Activated CD4-positive, alpha-beta T cell treated with anti-CD3 and anti-CD28 coated beads, Interleukin-2, amount 10 ng/mL, durations not matched to agents 7 days and 5 days (primary cell): ENCODE measurements at places on chromosomes 1 and 21.

DNA sequence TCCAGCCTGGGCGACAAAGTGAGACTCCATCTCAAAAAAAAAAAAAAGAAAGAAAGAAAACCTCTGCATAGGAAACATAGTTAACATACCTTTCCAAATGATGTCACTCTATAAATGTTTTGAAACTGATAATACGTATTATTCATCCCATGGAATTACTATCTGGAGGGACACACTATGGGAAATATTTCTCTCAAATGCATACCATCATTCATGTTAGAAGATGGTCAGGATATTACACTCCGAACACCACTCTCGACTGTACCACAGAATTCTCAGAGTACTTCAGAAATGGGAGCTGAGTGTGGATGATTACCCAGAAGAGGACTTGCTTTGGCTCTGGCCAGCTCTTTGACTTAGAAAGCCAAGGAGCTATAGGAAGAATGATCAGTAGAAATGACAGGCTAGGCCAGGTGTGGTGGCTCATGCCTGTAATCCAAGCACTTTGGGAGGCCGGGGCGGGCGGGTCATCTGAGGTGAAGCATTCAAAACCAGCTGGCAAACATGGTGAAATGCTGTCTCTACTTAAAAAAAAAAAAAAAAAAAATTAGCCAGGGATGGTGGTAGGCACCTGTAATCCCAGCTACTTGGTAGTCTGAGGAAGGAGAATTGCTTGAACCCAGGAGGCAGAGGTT lies 5.2 kb upstream of the LIN28A start:
- DNase-seq = no peak

DNA sequence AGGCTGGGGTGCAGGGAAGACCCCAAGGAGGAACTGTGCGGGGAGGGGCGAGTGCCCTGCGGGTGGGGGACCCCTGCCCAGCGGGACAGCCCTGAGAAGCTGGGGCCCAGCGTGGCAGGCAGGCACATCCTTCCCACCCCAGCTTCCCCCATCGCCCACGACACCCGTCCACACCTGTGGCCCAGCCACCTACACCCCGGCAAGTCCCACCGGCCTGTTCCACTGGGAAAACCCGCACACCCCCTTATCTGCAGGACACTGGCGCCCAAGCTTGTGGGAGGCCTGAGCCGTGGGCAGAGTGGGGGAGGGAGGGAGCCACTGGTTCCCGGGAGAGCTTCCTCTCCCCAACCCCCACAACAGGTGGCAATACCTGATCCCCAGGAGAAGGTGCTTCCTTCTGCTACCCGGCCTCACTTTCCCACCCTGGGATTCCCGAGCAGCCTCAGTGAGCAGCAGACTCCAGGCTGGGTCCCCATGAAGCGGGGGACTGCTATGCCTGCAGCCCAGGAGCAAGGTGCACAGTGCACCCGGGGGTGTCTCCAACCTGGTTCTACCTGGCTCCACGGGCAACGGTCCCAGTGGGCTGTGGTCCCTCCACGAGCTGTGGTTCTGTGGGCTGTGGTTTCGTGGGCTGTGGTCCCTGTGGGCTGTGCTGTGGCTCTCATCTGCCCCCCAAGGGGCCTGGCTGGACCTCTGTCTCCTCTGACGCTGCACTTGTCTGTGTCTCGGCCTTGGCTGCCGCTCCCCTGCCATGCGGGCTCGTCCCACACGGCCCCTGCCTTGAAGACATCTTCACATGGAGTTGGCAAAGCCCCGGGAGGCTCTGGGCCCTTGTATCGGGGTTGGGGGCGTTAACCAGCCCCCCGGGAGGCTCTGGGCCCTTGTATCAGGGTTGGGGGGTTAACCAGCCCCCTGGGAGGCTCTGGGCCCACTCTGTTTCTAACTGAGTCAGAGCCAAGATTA lies 37.8 kb upstream of the POFUT2 start:
- DNase-seq = no peak

GRCh38 chr1:210446479-210446878 lies 117.8 kb downstream of the HHAT start:
- DNase-seq = peak; percentile 81

DNA sequence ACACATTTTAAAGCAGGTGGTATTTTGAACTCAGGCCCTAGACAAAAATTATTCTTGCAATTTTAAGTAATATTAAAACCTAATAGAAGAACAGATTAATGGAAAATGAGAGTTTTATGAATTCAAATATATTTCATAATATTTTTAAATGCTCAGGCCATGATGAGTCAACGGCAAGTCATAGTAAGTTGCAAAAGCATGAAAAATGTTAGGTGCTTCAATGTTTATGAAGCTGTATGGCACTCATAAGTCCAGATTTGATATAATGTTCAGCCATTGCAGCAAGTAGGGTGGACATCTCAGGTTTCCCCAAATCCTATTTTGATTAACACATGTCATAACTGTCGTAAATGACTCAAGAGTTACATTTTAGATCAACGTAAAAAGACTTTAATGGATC lies 112.6 kb downstream of the GRIK1 start:
- no peak for DNase-seq

DNA sequence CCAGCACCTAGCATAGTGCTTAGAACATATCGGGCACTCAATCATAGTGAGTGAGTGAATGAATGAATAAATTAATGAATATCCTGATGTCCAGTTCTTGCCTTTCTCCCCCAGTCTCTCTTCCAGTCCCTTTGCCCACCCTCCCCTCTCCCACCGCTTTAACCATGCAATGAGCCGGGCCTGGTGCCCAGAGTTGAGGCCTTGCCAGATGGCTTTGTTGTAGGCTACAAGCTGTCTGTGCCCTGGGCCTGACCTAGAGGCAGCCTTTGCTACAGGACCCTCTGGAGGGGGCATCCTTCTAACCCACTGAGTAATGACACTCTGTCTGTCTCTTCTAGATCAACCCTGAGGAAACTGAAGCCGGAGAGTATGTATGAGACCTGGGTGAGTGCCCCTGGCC lies 6.9 kb downstream of the CASQ1 start:
- no peak for DNase-seq

DNA sequence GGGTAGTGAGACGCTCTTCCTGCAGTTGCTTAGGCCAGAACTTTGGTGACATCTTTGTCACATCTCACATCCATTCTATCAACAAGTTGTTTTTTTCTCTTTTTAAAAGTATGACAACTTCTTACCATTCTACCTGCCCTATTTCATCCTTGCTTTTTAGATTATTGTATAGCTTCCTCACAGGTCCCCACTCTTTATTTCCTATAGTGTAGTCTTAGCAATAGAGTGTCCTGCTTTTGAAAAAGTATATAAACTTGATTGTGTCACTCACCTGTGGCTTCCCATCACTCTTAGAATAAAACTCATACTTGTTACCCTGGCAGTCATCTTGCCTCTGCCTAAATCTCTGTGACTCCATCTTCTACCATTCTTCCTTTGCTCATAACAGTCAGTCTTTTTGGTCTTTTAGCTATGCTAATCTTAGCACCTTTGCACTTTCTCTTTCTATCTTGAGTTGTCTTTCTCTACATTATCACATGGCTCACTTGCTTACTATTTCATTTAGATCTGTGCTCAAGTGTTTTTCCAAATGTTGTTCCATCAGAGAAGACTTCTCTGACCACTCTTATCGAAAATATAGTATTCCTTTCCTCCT lies 9.5 kb downstream of the CDC73 start:
- no peak for DNase-seq

GRCh38 chr1:53495633-53496345 lies 36.6 kb downstream of the DMRTB1 start:
- DNase-seq = no peak

DNA sequence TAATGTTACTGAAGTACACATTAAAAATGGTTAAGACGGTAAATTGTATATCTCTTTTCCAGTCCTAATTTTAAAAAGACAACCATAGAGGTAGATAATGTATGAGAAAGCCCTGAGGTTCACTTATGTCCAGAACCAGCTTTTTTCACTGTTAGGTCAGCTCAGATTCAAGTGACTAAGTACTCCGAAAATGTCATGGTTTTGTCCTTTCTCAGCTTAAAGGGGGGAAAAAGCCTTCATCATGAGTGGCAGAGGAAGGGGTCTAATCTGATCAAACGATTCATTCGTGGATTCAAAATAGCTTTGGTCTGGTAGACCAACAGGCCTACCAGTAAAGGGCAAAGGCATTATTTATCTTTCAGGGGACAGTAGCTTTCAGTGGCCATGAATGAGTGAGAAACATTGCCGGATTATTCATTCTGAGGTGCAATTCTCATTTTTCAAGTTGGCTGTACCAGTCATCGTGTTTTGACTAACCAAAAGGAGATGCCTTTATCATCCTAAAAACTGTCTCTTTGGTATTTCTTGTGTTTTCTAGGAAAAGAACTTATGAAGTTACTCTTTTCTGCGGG lies 208.4 kb downstream of the HHIPL2 start:
- no peak for DNase-seq

GRCh38 chr1:147492207-147492606 lies 49.1 kb upstream of the BCL9 start:
- DNase-seq = no peak

GRCh38 chr1:99675994-99676393 lies 30.1 kb downstream of the PALMD start:
- no peak for DNase-seq

DNA sequence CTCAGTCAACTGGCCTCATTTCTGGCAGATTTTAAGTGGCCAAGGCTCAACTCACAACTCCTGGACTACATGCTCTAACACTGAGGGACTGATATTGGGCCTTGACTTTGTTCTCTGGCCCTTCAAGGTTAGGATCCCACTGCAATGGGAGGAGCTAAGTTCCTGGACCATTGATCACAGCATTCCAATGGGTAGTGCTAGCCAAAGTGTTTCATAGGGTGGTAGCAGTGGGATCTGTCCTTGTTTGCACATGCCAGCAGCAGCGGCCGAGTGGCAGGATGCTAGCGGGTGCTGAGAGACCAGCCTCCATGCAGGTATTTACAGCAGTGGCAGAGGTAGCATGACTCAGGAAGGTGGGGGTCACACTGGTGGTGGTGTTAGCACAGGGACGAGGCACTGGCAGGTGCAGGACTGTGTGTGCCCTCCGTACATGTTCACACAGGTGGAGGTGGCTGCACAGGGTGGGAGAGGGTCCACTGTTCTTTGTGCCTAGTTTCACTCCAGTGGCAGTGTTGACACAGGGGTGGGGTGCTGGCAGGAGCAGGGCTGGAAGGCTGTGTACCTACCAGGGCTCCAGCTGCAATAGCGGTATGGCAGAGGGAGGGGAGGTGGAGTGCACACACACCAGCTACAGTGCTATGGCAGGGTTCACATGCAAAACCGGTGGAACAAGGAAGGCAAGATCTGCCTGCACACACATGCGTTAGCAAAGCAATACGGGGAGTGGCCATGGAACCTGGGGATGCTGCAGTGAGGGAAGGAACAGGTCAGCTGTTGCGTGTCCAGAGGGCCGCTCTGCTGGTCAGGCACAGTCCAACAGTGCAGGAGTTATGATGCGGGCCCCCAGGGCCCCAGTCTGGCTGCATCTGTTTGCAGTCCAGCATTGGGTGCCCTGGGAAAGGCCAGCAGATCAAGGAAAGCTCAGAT lies 51.7 kb downstream of the COL24A1 start:
- no peak for DNase-seq

- peak; percentile 72 for DNase-seq
Observed at GRCh38 chr1:247407180-247407616, 8.8 kb upstream of the NLRP3 start.

- DNase-seq = no peak
Observed at GRCh38 chr1:58304346-58304975, 242.1 kb downstream of the OMA1 start.

GRCh38 chr1:3029991-3030662 lies 8.9 kb downstream of the ACTRT2 start:
- no peak for DNase-seq

DNA sequence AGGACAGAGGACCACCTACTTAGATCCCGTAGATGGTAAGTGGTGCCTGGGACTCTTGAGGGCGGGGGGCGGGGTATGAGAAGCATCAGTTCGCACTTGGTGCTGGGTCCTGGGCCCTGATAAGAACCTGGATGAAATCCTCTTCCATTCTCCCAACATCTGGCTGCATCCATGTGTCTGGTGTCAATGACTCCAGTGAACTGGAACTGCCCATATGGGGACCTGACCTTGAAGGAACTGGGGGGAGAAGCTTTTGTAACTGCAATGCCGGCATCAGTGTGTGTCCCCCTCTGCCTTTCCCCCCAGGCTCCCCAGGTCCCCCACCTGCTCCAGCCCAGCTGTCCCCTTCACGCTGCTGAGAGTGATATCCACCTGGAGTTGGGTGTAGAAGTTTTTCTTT lies 49.7 kb upstream of the EPB41 start:
- no peak for DNase-seq

DNA sequence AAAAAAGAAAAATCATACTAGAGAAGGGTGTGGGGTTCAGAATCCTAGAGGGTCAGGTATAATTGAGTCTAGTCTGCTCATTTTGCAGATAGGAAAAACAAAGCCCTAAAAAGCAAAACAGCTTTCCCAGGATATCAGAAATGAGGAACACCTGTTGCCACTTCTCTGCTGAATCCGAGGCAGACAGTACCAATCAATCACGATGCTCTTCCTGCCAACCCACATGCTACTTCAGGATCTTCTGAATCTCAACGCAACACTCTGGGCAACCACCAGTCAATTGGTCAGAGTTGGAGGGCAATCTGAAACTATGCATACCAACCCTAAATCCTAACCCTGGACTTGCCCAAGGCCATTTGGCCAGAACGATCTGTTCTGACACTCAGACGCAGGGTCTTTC lies 128.3 kb downstream of the EPHB2 start:
- DNase-seq = no peak

- DNase-seq = no peak
Observed at GRCh38 chr1:181390410-181391077, 92.8 kb upstream of the CACNA1E start.

DNA sequence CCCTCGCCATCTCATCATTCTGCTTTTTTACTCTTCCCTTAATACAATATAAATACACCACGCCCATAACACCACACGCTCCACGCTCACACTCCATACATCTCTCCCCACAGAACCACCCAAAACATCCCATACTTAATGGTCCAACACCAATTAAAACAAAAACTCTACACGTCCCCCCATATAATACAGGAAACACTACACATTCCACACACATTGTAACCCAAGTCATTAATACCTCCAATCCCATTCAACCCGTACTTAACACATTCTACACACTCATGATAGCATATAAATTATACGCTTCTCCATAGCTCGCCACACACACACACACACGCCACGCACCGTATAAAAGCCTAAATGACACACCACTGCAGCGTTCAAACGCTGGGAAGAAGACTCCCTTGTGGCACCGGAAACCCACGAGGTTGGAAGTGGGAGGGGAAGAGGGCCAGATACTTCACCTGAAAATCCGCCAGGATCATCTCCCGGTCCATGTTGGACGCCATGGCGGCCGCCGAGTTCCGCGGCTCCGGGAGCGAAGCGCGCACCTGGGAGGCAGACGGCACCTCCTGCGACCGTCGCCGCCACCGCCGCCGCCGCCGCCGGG lies 659 bp downstream of the FAF1 start:
- DNase-seq = peak; percentile 33
